Breast epithelium (tissue), 4 donors: ENCODE measurements at places on chromosomes 7 and 10.

DNA sequence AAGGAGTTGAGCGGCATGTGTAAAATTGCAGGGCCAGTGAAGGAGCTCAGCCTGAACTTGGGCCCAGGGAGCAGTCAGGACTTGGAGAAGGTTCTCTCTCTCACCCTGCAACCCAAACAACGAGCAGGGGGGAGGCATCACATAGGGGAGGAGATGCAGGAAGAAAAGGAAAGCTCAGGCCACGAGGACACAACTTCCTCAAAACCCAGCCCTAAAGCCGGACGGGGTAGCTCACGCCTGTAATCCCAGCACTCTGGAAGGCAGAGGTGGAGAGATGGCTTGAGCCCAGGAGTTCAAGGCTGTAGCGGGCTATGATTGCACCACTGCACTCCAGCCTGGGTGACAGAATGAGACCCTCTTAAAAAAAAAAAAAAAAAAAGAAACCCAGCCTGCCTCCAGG, 629.1 kb downstream of the PARD3 start:
- H3K4me1 ChIP-seq, result peaks cover 7% of the 10 kb centered on the region
- no peak for DNase-seq
- no peak overlapping the region for H3K27ac ChIP-seq
- no peaks in the 10 kb centered on the region for H3K36me3 ChIP-seq
- H3K4me3 ChIP-seq, result no peak overlapping the region
- no peaks in the 10 kb centered on the region for H3K27me3 ChIP-seq

- no peaks in the 10 kb centered on the region for H3K4me1 ChIP-seq
- no peak overlapping the region for H3K27ac ChIP-seq
- no peak overlapping the region for H3K4me3 ChIP-seq
Observed at GRCh38 chr7:41219276-41219675, 483.6 kb downstream of the INHBA start.

DNA sequence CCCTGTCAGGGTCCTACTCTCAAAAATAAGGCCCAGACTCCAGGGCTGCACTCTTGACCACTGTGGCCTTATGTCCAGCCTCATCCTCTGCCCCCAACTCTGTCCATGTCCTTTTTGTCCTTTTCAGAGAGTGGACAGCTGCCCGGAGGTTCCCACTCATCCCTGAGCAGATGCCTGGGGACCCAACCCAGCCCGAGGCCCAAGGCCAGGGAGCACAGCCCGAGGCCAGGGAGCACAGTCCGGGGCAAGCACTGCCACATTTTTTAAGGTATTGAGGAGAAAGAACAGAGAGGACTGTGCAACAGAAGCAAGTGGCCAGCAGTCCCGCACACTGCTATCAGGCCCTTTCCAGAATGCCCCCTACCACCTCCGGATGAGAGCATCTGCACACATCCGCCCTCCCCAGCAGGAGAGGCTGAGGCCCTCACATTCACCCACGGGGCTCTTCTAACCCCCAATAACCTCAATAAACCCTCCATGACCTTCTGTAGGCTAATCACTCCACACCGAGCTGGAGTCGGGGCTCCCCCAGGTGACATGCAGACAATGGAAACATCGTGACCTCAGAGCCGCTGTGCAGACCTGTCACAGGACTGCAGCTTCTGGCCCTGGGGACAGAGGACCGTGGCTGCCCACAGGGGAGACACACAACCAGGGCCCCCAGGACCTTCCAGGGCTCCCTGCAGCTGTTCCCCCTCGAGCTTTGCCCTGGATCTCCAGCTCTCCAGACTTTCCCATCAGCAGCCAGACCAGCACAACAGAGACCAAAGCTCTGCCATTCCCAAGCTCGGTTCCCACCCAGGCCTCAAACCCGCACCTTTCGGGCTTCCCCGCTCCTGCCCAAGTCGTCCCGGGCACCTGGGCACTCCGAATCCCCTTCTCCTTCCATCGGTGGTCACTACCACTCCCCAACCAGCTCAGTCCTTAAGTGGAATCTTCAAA, 51.4 kb downstream of the CAMK2B start:
- H3K27ac ChIP-seq, result no peak overlapping the region
- H3K4me3 ChIP-seq, result no peak overlapping the region
- no peak for DNase-seq
- H3K4me1 ChIP-seq, result no peaks in the 10 kb centered on the region

- no peak overlapping the region for H3K27ac ChIP-seq
- no peaks in the 10 kb centered on the region for H3K36me3 ChIP-seq
- H3K4me1 ChIP-seq, result no peaks in the 10 kb centered on the region
- H3K27me3 ChIP-seq, result peaks cover 36% of the 10 kb centered on the region
Observed at GRCh38 chr10:1411451-1411850, 325.9 kb downstream of the ADARB2 start.

DNA sequence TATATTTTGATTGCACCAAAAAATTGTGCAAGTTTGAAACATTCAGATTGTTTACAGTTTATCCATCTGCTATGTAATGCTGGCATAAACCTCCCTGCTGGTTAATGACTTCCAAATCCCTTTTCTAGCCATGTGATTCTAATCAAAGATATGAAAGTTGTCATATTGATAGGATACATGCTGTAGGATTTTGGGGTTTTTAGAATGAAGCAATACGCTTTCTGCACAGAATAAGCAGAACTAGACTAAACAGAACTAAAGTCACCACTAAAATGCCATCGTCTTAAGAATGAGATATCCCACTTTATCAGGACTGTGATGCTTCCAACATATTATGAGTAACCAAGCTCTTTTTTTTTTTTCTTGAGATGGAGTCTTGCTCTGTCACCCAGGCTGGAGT, 856 bp downstream of the SSMEM1 start:
- H3K27ac ChIP-seq, result no peak overlapping the region
- no peaks in the 10 kb centered on the region for H3K27me3 ChIP-seq
- no peak for DNase-seq
- H3K4me3 ChIP-seq, result no peak overlapping the region

- H3K27me3 ChIP-seq, result peaks cover 3% of the 10 kb centered on the region
- H3K4me1 ChIP-seq, result no peaks in the 10 kb centered on the region
- DNase-seq, result no peak
- no peak overlapping the region for H3K27ac ChIP-seq
- H3K36me3 ChIP-seq, result no peaks in the 10 kb centered on the region
- H3K4me3 ChIP-seq, result no peak overlapping the region
Observed at GRCh38 chr10:1596482-1597099, 140.7 kb downstream of the ADARB2 start.
